ENCODE measurements at places on chromosomes 1 and 21.
A peak's percentile ranks its signal among the peaks of the same experiment; 100 is the strongest.

DNA sequence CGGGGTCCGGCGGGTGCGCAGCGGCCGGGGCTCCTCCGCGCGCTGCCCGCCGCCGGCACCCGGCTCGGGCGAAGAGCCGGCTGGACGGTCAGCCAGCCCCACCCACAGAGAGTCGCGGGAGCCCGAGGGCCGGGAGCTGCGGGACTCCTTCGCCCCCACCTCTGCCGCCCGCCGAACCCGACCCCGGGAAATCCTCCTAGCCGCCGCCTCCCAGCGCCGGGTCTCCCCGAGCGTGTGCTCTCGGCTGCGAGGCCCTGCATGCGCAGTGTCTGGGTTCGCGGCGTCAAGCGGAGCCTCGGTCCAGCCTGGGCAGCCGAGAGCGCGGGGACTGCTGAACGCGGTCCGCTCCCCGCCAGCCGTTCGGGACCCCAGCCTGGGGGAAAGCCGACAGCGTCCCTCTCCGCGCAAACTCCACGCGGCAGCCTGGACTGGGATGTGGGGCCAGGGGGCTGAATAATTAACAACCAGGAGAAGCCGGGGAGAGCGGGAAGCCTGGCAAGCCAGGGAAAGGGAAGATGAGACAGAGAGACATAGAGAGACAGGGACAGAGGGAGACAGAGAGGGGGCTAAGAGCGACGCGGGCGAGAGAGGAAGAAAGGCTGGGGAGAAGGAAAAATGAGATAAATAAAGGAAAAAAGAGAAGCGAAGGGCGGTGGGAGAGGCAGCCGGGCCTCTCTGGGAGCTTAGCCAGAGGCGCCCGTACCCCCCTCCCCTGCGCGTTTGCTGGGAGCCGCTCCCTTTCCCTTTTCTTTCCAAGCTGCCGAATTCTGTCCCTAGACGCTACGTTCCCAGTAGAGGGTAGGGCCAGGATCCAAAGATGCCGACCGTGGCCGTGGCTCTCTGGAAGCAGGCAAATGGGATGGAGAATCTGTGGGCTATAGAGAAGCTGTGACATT is 64.2 kb downstream of the MEF2D start:
- DNase-seq, result peak; percentile 52

DNA sequence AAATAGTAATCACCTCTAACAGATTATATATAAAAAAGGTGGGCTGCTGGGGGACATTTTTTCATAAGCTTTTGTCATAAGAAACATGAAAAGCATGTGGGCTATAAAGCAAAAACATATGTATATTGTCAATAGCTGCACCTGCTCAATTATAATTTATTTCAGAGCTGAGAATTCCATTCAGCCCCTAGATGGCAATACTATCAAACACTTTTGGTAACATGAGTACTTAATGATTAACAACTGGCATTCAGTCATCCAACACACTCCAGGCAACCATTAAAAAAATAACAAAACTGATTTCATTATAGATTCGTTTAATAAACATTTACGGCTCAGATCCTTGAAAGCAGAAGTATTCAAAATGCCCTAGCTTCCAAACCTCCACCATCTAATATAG is 115.1 kb downstream of the KCTD3 start:
- no peak for DNase-seq

GRCh38 chr1:178704833-178705232 is 20.2 kb upstream of the RALGPS2 start:
- DNase-seq, result no peak

- no peak for DNase-seq
Observed at GRCh38 chr1:208714323-208714722, 470.1 kb upstream of the PLXNA2 start.

DNA sequence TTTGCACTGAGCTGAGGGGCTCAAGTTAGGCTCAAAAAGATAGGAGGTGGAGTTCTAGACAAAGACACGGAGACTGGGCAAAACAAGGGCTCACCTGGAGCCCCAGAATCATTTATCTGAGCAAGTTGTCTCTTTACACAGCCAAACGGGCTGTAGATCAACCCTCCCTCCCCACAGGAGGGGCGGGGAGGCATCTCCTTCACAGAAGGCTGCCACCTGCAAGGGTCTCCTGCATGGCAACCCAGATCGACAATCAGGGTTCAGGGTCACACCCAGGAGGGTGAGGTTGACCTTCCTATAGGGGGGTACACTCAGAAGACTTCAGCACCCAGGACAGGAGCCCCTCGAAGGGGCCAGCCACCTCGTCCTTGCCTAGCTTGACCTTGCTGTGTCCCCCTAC is 84.0 kb downstream of the CD247 start:
- no peak for DNase-seq

DNA sequence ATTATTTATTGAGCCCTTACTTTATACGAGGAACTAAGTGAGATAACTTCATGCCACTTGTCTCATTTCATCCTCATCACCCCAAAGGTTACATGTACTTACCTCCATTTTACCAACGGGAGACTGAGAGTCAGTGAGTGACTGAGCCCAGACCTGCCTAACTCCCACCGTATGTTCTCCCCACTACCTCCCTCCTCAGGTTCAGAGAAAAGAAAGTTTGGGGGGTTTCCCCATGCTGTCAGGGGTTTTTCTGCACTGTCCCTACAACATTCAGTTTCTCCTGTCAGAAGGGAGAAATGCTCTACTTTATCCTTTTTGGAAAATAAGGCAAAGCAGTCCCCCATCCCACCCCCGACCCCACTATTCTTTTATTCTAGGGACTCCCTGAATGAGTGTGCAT is 32.9 kb downstream of the FAM78B start:
- no peak for DNase-seq

DNA sequence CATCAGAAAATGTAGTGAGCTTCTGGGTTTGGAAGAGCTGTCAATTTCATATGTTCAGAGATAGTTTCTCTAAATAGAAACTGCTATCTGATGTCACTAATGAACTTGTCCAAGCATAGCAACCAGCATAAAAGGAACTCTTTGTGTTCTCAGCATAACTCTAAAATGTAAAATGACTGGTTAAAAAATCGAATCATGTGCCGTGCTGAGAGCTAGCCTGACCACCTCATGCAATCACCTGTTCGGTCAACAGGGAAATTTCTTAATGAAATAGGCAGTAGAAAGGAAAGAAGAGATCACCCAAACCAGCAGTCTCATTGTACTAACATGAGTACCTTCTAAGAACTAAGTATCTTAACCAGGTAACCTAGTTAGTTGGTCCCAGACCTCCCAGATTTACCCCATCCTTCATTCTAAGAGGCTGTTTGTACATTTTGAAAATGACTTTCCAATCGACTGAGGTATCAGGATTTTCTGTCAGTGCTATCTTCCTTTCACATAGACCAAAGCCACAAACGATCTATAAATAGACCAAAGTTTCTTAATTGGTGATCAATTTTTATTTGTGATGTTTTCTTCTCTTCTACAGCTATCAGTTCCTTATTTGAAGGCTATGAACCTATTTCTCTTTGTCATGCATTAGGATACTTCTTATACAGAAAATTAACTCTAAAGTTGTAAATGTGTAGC is 147.3 kb downstream of the TLR5 start:
- DNase-seq, result no peak

GRCh38 chr1:187474336-187474735 is 645.6 kb downstream of the PLA2G4A start:
- DNase-seq, result no peak

DNA sequence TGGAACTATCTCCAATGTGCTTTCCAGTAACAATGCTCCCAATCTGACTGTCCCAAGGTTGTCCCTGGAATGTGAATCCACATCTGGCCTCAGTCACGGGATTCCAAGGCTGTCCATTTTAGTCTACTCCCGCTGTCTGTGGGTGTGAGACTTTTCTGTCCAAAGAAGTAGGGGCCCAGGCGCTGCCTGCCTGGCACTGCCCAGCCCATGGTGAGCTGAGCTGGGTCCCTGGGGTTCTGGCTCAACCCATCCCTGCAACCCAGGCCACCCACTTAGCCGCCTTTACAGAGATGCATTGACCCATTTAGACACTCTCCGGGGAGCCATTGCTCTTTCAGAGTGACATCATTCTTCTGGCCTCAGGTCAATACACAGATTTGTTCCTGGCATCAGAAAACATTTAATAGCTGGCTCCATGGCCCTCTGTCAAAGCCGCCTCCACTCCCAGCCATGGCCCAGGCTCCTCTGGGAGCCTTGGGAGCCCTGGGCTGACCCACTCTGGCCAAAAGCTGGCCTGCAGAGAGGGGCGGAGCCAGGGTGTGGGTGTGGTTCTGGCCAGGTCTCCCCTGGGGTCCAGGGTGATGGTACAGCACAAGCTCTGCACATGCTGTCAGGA is 47.2 kb upstream of the PAX7 start:
- DNase-seq, result no peak

DNA sequence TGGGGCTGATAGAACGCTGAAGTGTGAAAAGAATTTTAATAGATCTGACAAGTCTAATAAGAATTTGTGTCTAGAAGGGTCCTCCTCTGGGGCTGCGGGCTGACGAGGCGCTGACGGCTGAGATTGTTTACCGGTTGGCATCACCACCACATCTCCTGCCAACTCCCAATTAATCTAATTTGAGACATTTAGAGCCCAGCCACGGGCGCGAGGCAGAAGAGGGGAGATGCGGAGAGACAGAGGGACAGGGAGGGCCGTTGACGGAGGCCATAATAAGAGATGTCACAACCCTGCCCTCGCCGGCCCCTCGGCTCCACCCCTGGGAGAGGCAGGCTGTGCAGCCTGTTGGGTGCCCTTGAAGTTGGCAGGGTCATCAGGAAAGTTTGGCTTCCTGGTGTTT is 109.3 kb downstream of the PAX7 start:
- DNase-seq, result no peak

DNA sequence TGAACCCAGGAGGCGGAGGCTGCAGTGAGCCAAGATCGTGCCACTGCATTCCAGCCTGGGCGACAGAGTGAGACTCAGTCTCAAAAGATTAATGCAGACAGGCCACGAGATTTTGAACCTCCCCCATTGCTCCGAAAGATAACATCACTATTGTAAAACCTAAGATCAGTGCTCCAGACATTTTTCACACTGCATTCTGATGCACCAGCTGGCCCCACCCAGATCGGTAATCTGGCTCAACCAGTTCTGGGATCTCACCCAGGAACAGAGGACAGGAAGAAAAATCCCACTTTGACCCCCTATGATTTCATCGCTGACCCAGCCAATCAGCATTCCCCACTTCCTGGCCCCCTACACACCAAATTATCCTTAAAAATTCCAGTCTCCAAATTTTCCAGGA is 10.7 kb upstream of the CSRP1 start:
- no peak for DNase-seq

DNA sequence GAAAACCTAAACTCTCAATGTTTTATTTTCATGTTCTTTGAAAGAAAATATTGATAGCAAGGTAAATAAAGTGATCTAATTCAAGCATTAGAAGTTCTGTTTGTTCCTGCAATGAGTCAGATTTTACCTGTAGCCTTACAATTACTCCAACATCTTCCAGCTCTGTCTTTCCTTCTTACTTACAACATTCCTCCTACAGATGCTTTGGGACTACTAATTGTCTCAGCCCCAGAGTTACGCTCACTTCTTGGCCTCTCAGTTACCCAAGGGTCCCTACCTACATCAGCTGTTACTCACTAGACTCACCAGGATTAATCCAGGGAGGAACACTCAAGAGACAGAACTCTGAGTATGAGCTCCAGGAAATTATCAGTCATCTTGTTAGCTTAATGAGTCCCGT is 26.4 kb downstream of the OR14A16 start:
- no peak for DNase-seq

DNA sequence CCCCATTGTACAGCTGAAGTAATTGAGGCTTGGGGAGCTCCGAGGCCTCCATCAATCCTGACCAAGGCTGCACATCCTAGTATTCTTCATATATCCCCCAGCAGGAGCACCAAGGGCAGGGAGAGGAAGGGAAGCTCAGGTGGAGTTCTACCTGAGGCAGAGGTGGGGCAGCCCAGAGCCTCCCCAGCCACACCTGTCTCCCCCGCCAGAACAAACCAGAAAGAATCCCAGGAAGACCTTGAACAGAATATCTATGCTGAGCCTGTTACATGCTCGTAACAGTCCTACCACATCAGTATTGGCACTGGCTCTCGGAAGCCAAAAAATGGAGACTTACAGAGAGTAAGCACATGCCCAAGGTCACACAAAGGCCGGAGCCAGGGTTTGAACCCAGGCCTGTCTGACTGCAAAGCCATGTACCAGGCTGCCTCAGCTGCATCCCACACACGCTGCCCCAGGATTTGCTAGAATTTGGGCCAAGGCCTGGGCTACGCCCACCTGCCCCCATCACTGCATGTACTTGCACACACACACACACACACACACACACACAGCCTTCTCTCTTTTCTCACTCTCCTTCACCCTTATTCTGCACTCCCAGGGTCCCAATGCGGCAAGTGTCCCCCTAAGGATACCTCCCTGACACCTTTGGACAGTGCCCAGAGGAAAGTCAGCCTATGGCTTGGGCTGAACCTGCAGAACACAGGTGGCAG is 4.5 kb downstream of the E2F2 start:
- no peak for DNase-seq

DNA sequence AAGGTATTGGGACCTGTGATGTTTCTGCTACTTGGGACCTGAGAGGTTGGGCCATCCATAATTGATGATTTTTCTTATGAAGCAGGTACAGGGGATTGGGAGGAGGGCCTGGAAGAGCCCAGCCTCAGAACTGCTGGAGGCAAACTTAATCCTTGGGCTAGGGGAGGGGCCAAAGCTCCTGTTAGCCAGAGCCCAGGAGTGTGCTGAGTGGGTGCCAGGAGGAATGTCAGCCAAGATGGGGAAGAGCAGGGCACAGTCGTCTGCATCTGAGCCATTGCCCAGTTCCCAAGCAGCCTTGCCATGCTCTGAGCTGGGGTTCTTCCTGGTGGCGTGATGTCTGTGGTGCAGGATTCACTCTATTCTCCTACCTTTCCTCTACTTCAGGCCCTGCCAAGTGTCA is 5.8 kb downstream of the MAPKAPK2 start:
- DNase-seq, result no peak

DNA sequence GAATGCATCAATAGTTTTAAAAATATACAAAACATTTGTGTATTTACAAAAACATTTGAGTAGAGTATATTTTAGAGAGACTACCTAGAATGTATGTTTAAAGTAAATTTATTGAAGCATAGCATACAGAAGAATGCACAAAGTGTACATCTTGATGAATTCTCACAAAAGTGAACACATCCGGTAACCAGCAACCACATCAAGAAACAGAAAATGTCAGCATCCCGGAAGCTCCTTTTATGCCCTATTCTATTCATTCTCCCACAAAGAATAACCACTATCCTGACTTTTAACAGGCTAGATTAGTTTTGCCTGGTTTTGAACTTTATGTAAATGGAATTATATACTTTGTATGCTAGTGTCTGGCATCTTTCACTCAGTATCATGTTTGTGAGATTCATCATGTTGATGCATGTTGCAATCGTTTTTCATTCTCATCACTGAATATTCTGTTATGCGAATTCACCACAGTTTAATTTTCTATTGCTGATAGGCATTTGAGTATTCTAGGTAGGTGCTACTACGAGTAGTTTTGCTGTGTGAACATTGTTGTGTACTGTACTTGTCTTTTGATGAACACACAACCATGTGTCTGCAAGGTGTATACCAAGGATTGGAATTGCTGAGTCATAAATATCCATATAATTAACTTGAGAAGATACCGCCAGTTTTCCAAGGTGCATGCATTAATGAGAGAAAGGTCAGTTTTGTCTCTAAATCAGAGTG is 75.4 kb downstream of the CACHD1 start:
- DNase-seq, result no peak

GRCh38 chr1:199452627-199453026 is 574.9 kb upstream of the NR5A2 start:
- DNase-seq, result no peak

All from H9 (cell line).